ENCODE measurements at places on chromosomes 13 and 19.

- no peak for DNase-seq
Observed at GRCh38 chr13:65488606-65489005, 1741.5 kb downstream of the PCDH9 start.

GRCh38 chr13:44435919-44436510 is 62.4 kb downstream of the SERP2 start:
- no peak for DNase-seq

GRCh38 chr13:21232599-21232998 is 56.1 kb downstream of the MRPL57 start:
- DNase-seq = no peak

DNA sequence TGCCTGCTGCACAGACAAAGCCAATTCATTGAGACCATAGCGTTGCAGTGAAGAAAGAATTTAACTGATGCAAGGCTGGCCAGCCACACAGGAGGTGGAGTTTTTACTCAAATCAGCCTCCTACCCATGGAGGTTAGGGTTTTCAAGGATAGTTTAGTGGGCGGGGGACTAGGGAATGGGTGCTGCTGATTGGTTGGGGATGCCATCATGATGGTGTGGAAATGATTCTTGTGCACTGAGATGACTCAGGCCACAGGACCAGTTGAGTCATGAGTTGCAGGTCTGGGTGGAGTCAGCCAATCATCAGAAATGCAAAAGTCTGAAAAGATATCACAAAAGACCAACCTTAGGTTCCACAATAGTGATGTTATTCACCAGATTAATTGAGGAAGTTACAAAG is 359.6 kb downstream of the FOXO1 start:
- DNase-seq = peak; percentile 20

DNA sequence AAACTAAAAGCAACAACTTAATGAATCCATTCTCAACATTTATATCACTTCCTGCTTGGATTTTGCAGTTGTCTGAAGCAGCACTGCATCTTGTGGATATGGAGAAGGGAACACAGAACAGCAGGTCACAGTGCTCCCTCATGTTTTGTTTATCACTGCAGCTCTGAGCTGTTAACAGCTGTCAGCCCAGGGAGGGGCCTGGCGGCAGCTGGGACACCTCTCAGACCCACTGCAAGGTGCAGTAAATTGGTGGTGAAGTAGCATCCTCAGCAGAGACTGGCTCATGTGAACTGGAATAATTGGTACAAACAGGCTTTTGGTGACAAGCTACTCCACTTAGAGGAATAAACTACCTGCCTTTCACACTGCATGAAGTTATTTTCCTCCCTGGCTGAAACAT is 170.4 kb downstream of the LIG4 start:
- DNase-seq = no peak

All from activated T-helper 9 cell treated with anti-CD3 and anti-CD28 coated beads, Interleukin-2, amount 50 U/mL, for 16 hours (primary cell).